ENCODE measurements at places on chromosomes 2 and 18. TPM values are rescaled to one million over a fixed set of nuclear protein-coding genes. Genes with fewer than 3 reads are reported as not detected.

DNA sequence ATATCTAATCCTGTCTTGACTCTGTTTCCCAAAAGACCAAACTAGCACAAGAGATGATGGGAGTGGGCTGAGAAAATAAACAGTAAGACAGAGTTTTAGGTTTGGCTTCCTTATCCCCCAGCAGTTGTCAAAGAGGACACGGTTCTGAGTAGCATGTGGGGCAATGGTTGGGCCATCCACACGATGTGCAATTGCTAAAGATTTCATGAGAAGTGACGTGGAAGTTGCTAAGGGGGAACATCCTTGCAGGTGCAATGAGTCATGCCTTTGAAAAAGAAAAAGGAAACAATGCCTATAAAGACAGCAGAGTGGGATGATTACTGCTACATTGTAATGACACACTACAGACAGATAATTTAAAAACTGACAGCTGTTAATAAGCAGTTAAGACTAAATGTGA is 1395.8 kb downstream of the LRP1B start:
- no peak for DNase-seq

GRCh38 chr2:229777716-229778115 is 63.4 kb upstream of the DNER start:
- DNase-seq = no peak

ANTXR1 gene
- 48.7 TPM for total RNA-seq

FZD7 gene
- 26.1 TPM for total RNA-seq

DNA sequence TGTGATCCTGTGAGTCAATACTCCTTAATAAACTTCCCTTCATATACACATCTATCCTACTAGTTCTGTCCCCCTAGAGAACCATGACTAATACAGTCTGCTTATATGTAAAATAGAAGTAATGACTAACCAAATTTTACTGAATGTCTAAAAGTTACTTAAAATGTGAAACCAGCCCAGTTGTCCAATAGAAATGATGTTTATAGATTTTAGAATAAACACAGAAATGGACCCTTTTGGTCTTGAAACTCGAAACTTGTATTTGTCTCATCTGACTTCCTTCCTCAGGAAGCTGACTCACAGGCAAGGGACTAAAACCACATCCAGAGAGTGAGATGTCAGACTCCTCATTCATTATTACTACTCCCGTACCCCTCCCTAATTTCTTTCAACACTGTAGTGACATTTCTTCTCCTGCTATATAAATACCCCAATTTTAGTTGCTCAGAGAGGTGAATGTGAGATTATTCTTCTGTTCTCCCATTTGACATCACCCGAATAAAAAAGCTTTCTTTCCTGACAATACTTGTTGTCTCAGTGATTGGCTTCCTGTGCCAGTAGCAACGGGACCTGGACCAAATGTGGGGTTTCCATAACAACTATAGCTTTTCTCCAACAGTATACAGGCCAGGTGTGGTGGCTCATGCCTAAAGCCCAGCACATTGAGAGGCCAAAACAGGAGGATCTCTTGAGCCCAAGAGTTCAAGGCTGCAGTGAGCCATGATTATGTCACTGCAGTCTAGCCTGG is 486.0 kb downstream of the ERBB4 start:
- no peak for DNase-seq

IHH gene
- total RNA-seq = 3.2 TPM

DNA sequence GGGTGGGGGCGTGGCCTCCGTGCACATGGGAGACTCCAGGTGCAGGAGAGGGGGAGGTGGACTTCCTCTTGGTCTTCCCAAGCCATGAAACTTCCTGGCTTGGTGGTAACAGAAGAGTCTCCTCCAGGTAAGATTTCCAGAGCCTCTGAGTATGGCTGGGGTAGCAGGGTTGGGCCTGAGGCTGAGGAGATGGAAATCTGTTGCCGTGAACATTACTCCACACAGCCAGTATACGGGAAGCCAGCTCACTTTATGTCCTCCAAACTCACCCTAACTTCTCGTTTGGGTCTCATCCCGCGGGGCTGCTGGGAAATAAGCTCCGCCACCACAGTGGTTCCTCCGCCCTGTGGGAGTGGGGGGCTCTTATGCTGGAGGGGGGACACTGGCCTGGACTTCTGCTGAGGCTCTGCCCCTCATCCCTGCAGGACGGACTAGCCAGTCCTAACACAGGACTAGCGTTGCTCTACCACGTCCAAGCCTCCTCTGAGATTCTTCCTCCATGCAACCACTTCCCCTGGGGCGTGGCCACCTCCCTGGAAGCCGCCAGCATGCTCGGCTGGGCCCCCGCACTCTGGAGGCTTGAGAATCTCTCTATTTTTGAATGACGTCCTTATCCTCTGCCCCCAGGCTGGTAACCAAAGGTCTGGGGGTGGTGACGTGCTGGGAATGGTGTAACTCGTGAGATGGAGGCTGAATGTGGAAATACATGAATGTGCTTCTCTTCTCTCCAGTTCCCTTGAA is 777 bp upstream of the RAB17 start:
- no peak for DNase-seq

- DNase-seq = no peak
Measured at GRCh38 chr2:46865181-46865970, 50.2 kb downstream of the MCFD2 start.

POTEC gene
- total RNA-seq = not detected

GRCh38 chr18:75304678-75305557 is 94.3 kb downstream of the TSHZ1 start:
- no peak for DNase-seq

CYP1B1 gene
- 289 TPM for total RNA-seq

DNA sequence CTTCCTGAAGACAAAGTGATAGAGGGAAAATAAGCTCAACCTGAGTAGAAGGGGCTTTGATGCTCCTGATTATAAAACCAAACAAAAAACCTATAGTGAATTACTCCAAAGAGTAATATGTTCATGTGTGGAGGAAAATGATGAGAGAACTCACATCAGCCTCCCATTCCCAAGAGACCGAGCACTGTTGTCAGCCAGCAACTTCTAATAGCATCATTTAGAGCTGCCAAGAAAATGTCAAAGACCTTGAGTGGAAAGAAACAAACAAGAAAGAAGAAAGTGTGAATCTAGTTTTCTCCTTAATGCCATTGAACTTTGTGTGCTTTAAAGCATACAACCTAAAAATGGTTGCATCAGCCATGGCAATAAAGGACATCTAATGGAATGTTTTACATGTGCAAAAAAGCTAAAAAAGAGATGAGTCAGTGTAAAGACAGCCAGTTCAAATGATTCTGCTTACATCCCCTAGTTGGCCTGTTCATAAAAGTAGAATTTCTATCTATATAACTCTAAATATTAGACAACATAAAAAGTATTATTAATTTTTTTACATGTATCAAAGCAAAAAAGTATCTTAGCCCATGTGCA is 1066.2 kb downstream of the TDRD15 start:
- no peak for DNase-seq

DNA sequence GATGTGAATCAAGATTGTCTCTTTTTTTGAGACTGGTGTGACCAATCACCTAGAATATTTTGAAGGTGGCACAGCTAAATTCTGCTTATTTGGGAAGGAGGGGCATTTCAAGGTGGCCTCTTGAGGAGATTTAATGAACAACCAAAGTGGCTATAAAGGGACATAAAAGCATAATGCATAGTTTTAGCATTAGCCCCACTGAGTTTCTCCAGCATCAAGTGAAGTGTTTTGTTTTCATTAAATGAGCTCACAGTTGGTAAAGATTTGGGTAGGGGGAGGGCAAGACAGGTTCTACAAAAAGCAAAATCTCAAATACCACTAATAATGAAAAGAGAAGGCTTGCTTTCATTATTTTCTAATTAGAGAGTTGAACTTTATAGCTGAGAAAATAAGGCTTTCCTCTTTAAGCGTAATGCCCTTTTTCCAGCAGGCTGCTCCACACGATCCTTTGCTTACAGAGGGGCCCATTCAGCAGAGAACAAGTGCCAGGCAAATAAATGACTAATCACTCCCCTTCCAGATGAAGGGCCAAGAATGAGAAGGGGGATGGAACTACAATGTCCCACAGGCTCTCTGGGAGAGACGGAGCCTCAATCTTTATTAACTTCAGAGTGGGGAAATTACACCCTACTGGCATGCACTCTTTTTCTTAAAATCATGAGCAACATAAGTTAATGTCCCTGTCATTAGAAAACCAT is 35.9 kb downstream of the LHCGR start:
- DNase-seq = no peak

DNA sequence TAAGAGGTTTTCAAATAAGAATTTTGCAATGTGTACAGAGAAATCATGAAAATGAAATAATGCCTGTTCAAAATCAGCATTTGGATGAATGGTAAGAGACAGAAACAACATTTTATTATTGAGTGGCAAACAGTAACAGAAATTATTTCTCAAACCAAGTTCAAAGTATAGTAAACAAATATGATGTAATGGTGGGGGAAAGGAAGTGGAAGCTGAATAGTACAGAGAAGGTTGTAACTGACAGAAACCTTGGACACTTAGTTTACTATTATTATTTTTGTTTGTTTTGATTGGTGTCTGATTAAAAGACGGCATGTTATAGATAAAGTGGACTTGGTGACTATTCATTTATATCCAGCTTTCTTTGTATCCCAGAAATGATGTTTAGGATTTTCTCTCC is 1637.4 kb upstream of the ACVR2A start:
- no peak for DNase-seq

DNA sequence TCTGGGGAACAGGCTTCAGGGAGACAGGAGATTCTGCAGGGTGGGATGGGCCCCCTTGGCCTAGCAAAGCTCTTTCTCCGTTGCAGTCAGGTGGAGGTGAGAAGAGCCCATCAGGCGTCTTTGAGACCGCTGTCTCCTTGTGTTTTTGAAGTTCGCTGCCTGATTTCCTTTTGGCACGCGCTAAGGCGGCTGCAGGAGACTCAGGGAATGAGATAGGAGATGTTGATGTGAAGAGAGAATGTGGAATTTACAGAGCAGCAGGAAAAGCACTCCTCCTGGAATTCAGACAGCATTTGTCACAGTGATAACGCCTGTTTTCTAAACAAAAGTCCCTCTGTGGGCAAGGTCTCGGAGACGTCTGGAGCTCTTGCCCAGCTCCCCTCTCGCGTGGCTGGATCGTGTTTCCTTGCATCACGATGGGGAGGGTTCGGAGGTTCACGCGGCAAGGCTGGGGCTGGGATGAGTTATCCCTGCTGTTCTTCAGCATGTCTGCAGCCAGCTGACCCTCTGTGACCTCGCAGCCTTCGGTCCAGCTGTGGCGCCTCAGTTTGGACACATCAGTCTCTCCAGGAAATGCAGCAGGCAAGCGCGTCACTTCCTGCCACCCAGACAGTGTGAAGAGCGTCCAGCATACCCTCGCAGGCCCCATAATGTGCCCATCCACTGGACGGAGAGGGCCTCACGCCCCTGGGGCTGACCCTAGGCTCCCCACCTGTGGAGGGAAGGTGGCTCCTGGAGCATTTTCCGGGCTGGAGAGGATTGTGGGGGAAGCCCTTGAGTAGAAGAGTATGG is 30.2 kb downstream of the GLI2 start:
- DNase-seq = no peak

DNA sequence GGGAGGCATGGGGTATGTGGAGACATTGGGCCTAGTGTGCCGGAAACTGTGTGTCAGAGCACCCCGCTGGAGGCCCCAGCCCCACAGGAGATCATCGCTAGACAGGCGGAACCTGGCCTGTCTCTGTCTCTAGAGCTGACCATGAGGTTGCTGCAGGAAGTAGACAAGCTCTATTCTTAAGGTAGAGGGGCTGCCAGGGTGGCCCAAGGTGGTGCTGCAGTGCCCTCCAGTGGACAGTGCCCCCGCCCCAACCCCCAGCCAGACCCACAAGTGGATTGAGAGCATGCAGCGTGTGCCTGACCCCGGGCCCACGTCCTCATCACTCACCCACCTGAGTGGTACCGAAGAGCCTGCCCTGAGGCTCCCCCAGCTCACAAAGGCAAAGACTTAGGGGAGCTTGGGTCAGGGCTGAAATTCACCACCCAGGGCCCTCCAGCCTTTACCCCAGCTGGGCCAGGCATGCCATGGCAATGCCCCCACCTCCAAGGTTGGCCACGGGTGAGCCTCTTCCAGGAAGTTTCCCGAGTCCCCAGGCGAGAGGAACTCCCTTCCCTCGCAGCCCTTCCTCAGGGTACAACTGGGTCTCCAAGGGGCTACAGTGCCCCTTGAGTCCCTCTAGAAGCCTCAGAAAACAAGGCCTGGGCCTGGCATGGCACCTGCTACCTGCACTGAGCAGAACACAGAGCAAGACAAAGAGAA is 155.0 kb downstream of the TTC32 start:
- no peak for DNase-seq

Measured in prostate gland (tissue), 2 donors.